ENCODE measurements at places on chromosomes 6 and 20.

DNA sequence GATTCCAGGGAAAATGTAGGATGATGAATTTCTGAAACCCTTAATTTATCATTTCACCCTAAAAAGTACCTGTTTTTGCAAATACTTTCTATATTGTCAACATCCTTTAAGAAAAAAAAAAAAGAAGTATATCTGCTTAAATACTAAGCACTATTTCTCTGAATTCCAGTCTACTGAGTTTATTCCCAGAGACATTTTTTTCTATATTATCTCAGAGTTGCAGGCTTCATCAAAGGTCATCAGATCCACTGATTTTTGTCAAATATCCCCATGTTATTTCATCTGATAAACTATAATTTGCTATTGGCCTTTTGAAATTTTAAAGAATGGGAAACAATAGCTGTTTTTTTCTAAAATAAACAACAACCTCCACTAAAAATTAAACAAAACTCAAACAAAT, 357.6 kb upstream of the ID4 start:
- no peak for DNase-seq

DNA sequence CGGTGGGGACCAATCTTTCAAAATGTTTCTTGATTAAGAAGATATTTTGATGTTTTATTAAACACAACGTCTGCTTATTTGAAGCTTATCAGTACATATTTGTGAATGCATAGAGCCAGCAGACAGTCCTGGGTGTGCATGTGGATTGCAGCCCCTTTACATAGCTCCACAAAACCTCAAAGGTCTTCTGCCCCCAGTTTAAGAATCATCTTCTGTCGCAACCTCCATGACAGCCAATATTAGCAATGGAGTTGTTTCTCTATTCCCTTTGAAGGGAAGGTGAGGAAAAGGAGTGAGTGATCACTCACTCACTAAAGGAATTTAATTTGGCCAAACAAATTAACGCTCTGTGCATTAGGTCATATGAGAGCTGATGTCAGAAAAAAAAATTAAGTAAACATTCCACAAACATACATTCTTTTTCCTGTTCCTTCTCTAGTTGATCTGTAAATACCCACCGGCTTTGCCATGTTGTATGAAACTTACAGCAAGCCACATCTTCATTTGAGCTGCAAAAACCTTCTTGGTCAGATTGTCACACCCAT, 152.9 kb downstream of the SIM1 start:
- DNase-seq = no peak

DNA sequence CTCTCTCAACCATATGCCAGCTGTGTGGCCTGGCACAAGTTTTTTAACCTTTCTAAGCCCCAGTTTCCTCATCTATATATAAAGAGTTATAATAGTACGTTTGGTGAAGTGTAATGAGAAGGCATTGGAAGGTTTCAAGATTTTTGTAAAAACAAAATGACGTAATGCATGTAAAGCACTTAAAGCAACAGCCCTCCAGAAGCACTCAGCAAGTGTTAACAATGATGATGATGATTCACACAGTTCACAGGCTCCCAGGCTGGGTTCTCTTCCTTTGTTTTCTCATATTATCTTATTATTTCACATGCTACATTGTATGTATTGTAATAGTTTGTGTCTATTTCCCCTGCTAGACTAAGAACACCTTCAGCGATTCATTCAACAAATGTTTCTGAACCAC, 6.2 kb downstream of the CEP250 start:
- no peak for DNase-seq

GRCh38 chr6:5125152-5126006, 40.2 kb downstream of the PPP1R3G start:
- no peak for DNase-seq

Measured in left renal pelvis (tissue), 4 donors.